CD8-positive, alpha-beta memory T cell (primary cell): ENCODE measurements at places on chromosomes 12 and 14. TPM values are rescaled to one million over a fixed set of nuclear protein-coding genes. Genes with fewer than 3 reads are reported as not detected.
A peak's percentile ranks its signal among the peaks of the same experiment; 100 is the strongest.

GRCh38 chr12:124766727-124767065 lies 97.0 kb downstream of the SCARB1 start:
- H3K27ac ChIP-seq, result no peak overlapping the region
- no peaks in the 10 kb centered on the region for H3K27me3 ChIP-seq
- DNase-seq, result no peak
- no peaks in the 10 kb centered on the region for H3K36me3 ChIP-seq

- no peaks in the 10 kb centered on the region for H3K27me3 ChIP-seq
- H3K4me3 ChIP-seq, result no peak overlapping the region
- H3K4me1 ChIP-seq, result no peaks in the 10 kb centered on the region
- H3K27ac ChIP-seq, result no peak overlapping the region
- no peaks in the 10 kb centered on the region for H3K36me3 ChIP-seq
Observed at GRCh38 chr12:91349476-91349875, 166.9 kb upstream of the DCN start.

- H3K36me3 ChIP-seq, result peaks cover 4% of the 10 kb centered on the region
- H3K4me3 ChIP-seq, result no peak overlapping the region
- no peak for DNase-seq
- H3K4me1 ChIP-seq, result peaks cover 36% of the 10 kb centered on the region
- H3K27me3 ChIP-seq, result no peaks in the 10 kb centered on the region
Observed at GRCh38 chr14:50225067-50225973, 6.1 kb downstream of the SOS2 start.

DNA sequence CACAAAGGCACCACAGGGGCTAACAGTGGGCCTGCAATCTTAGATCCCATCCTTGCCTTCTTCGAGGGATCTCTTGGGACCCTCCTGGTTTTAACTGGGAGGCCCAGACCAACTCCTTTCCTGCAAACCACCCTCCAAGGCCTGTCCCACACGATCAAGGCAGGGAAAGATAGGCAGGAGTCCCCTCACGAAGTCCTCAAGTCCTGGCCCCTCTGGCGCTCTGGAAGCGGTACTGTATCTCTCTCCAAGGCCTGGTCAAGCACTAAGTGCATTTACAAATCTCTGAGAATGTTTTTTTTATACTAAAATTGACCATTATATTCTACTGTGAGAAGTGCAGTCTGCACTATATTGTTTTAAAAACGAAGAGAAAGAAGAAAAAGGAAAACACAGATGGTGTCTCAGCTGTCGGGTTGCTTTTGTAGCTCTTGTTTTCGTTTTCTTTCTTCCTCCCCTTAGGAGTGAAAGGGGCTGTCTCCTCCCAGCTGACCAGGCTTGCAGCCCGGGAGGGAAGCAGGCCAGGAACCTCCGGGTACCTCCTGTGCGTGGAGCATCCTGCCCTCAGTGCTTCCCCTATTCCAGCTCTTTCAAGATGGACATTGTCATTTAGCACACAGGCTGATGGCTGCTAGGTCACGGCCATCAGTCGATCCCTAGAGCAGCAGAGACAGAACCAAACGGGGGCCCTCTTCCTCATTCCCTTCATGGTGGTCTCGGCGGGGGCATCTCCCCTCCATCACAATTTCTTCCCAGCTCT lies 56.7 kb downstream of the FAM222A start:
- H3K36me3 ChIP-seq, result no peaks in the 10 kb centered on the region
- H3K27ac ChIP-seq, result no peak overlapping the region
- no peaks in the 10 kb centered on the region for H3K4me1 ChIP-seq
- no peak for DNase-seq
- H3K27me3 ChIP-seq, result no peaks in the 10 kb centered on the region

GRCh38 chr12:48000878-48001504 lies 3.3 kb downstream of the COL2A1 start:
- DNase-seq, result no peak
- H3K36me3 ChIP-seq, result no peaks in the 10 kb centered on the region
- peaks cover 62% of the 10 kb centered on the region for H3K27me3 ChIP-seq
- H3K4me3 ChIP-seq, result peak overlapping the region; percentile 35
- H3K27ac ChIP-seq, result no peak overlapping the region

GRCh38 chr12:122827258-122827657 lies 8.0 kb upstream of the HIP1R start:
- no peaks in the 10 kb centered on the region for H3K27me3 ChIP-seq
- H3K27ac ChIP-seq, result no peak overlapping the region
- H3K4me1 ChIP-seq, result no peaks in the 10 kb centered on the region

- no peak overlapping the region for H3K4me3 ChIP-seq
- no peak overlapping the region for H3K27ac ChIP-seq
- no peaks in the 10 kb centered on the region for H3K4me1 ChIP-seq
- H3K27me3 ChIP-seq, result no peaks in the 10 kb centered on the region
- no peak for DNase-seq
Observed at GRCh38 chr12:1439687-1440086, 154.7 kb downstream of the FBXL14 start.

DNA sequence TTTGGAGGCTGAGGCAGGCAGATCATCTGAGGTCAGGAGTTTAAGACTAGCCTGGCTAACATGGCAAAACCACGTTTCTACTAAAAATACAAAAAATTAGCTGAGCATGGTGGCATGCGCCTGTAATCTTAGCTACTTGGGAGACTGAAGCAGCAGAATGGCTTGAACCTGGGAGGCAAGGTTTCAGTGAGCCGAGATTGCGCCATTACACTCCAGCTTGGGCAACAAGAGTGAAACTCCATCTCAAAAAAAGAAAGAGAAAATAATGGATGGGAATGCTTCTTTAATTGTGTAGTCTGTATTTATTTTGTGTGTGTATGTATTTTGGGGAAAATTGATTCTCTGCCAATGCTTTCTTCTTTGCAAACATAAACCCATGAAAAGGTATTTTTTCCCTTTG lies 32.5 kb downstream of the SRGAP1 start:
- no peaks in the 10 kb centered on the region for H3K36me3 ChIP-seq
- H3K4me1 ChIP-seq, result no peaks in the 10 kb centered on the region
- no peak for DNase-seq
- no peaks in the 10 kb centered on the region for H3K27me3 ChIP-seq
- no peak overlapping the region for H3K4me3 ChIP-seq

DNA sequence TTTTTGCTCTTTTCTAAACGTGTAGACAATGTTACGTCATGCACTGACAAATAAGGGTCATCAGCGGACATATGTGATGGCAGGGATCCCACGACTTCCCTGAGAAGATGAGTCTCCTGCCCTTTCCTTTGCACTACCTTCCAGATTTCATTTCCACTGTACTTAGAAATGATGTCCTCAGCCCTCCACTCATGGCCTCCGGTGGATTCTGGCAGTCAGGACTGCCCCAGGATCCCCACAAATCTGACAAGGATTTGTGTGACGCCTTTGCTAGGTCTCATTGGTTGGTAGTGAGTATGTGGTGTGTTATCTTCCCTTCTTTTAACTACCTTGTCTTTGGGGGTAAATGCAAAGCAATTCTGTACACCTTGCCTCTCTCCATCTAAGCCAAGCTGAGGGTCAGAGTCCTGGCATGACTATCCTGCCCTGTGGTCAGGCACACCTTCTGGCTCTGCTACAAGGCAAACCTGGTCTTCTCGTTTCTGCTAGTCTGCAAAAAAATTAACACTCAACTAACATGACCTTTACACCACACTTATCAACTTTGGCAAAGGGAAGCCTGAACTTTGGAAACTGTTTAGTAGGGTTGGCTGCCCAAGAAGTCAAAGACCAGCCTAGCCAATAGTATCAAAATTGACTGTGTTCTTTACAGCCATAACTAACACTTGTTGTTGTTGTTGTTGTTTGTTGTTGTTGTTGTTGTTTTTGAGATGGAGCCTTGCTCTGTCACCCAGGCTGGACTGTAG lies 17.3 kb upstream of the DHRS4 start:
- H3K4me3 ChIP-seq, result no peak overlapping the region
- no peaks in the 10 kb centered on the region for H3K27me3 ChIP-seq
- H3K4me1 ChIP-seq, result no peaks in the 10 kb centered on the region
- H3K27ac ChIP-seq, result no peak overlapping the region
- no peaks in the 10 kb centered on the region for H3K36me3 ChIP-seq
- DNase-seq, result no peak

- peaks cover 42% of the 10 kb centered on the region for H3K4me1 ChIP-seq
- no peaks in the 10 kb centered on the region for H3K27me3 ChIP-seq
- DNase-seq, result no peak
Observed at GRCh38 chr14:93977171-93977570, 801 bp upstream of the ASB2 start.

Gene HOXC12
- total RNA-seq, result not detected

Gene ANKRD33
- total RNA-seq, result not detected

Gene BBOF1
- total RNA-seq, result 1.9 TPM

Gene AKAP3
- total RNA-seq, result 2.0 TPM
